Cardiac atrium fibroblast (primary cell): ENCODE measurements at places on chromosomes 1 and 21. TPM values are rescaled to one million over a fixed set of nuclear protein-coding genes. Genes with fewer than 3 reads are reported as not detected.

Gene CR1L
- total RNA-seq, result not detected in 2 replicates

Gene TRIM45
- total RNA-seq, result 1.1 and 3.1 TPM in 2 replicates

Gene NOS1AP
- total RNA-seq, result not detected in 2 replicates

Gene NKAIN1
- total RNA-seq, result 0.32 and 11.4 TPM in 2 replicates

Gene UBXN10
- total RNA-seq, result not detected in 2 replicates

Gene ZYG11A
- total RNA-seq, result under 0.01 TPM in 1 of 2 replicates, not detected in the other

Gene WNT4
- total RNA-seq, result not detected in 2 replicates

Gene S100A11
- 391 and 483 TPM in 2 replicates for total RNA-seq

Gene ESPN
- 0.18 TPM in 1 of 2 replicates, not detected in the other for total RNA-seq

Gene RAB42
- 0.54 and 2.8 TPM in 2 replicates for total RNA-seq

Gene SPRR2F
- not detected in 2 replicates for total RNA-seq
